ENCODE measurements at places on chromosomes 3 and 15.
A peak's percentile ranks its signal among the peaks of the same experiment; 100 is the strongest.

DNA sequence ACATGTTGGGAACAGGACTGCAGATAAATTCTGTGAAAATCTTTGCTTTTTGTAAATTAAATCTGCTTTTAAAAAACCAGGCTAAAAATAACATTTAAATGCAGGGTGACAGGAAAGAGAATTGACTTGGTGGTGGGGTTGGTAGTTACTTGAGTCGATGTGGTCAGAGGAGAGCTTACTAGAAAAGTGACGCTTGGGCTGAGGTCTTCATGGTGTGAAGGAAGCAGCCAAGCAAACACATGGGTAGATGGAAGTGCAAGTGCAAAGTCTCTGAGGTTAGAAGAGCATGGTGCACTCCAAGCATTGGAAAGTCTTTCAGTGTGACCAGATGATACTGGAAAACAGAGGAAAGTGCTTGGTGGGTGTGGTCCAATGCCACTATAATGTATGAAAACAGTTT lies 86.4 kb upstream of the THBS1 start:
- no peak for DNase-seq

DNA sequence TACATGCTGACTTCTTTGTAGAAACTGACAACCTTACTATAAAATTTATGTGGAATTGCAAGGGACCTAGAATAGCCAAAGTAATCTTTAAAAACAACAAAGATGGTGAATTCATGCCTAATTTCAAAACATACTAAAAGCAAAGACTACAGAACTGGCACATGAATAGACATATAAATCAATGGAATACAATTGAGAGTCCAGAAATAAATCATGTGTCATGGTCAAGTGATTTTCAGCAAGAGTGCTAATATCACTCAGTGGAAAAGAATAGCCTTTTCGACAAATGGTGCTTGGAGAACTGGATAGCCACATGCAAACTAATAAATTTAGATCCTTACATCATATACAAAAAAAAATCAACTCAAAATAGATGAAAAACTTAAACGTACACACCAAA lies 8.7 kb downstream of the IMPG2 start:
- DNase-seq = no peak

DNA sequence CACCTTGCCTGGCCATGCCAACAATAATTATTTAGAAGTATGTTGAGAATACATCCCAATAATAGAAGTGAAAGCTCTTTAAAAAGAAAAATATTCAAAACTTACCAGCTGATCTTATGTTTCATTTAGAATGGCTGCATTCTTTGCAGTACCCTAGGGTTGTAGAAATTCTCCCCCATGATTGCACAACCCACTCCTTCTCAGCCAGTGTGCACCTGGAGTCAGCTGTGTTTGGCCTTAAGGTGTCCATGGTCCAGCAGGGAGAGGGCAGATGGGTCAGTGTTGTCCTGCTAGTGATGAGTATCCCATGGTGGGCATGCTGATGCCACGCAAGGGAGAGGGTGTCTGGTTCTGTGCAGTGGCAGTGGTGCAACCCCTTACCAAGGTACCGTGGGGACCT lies 117.3 kb downstream of the IGF1R start:
- no peak for DNase-seq

- peak; percentile 24 for DNase-seq
Measured at GRCh38 chr3:161558236-161558635, 61.6 kb downstream of the OTOL1 start.

DNA sequence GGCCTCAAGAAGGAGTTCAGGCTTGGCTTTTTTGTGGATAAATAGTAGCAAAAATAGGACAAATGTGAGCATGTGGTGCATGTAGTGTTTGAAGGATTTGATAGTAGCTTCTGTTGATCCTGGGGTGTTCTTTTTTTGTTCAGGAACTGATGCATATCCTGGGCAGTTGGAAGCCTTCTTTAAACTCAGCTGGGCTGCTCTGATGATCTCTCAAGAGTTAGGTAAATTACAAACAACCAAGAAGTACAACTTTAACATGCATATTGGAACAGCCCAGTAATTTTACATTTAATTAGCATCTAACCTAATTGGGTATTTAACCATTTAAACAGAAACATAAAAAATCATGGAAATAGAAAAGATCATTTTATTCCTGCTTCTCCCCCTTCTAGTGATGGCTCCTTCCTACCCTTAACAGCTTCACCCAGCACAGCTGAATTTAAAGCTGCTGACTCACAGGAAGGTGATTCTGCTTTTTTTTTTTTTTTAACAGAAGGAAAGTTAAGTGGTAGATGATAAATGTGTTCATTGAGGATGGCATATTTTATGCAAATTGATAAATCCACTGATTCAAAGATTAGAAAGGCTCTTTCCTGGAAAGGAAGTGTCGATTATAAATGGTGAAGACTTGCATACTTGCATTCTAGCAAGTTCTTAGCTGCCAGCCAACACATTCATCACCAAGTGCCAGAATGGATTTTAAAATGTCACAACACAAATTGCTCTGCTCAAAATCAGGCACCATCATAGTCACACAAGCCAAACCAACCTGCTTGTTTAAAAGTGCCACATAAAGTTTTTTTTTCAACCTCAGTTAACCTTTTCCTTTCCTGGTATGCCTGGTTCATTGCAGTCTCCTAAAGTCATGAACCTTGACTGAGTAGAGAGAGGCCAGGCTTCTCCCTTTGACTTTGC lies 20.0 kb downstream of the SLC35G2 start:
- no peak for DNase-seq

- no peak for DNase-seq
Measured at GRCh38 chr15:26032162-26032846, 169.2 kb upstream of the ATP10A start.

GRCh38 chr3:123353227-123353849 lies 95.6 kb downstream of the ADCY5 start:
- no peak for DNase-seq

- no peak for DNase-seq
Measured at GRCh38 chr3:18424213-18424728, 868 bp downstream of the SATB1 start.

DNA sequence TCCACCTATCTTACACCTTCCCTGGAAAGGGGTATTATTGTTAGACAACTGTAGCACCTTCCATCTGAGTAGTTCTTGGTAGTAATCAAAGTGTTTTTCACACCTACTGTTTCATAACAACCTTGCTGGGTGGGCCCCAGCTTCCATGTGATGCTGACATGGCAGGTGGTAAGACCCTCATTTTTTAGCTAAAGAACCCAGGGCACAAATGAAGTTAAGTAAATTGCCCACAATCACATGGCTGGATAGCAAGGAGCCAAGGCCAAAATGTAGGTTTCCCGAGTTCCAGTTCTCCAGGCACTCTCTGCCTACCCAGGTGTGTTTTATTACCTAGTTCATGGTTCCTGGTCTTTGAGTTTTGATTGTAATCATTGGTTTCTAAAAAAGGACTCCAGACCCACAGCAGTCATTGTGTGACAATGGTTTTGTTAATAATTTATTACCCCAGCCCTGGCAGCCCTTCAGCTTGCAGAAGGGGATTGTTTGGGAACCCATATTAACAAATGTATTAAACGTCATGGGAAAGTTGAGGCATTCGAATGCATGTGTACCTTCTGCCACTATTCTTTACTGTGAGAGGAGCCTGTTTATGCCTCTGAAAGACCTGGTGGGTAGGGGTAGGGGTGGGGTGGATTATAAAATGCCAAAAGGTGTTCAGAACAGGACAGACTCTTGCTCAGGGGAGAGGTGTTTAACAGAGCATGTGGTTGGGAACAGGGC lies 222.2 kb upstream of the BHLHE40 start:
- DNase-seq = no peak

GRCh38 chr3:107368654-107369398 lies 8.4 kb upstream of the CCDC54 start:
- no peak for DNase-seq

DNA sequence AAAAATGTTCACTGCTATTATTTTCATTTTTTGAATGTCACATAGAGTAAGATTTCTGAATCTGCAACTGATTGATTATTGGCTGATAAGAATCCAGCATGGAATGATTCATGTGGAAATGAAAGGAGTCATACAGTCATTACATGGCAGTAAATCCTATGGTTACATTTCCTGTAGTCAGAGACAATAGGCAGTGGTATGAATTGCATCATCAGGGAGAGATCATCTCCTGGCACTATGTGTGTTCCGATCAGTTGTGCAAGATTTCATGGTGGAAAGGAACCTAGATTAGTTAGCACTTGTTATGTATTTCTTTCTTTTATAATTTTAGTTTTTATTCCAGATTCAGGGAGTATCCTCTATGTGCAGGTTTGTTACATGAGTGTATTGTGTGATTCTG lies 38.8 kb downstream of the SLC12A1 start:
- DNase-seq = no peak

DNA sequence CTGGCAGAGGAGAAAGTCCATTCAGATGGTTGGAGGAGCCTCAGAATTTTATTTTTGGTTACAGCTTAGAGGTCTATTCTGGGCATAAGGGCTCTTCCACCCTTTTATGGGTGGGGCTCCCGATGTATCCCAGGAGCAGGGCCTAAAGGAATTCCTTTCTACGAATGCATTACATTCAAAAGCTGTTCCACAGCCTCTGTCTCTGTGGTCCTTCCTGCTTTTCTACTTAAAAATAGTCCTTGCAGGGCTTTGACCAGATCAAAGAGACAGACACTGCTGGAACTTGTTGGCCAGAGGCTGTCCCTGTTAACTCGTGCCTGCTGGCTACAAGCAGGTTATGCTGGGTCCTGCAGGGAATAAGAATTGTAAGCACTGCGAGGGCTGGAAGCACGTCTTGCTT lies 14.4 kb upstream of the NOX5 start:
- no peak for DNase-seq

DNA sequence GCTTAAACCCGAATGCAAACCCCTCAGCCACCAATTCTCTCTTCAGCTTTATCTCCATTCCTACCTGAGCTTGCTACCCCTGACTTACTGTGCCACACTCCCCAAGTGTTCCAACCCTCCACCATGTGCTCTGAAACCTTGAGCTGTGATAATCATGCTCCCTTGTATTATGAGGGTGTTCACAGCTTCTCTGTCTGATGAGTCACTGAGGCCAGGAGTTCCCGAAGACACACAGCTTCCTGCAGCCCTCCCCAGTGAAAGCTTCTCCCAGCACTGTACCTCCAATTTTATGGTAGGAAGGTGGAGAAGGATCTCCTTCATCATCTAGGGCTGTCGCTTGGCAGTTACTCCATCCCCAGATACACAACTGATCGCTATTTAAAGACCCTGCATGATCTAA lies 24.9 kb downstream of the STAC start:
- no peak for DNase-seq

GRCh38 chr3:127967316-127967715 lies 52.3 kb downstream of the KBTBD12 start:
- no peak for DNase-seq

DNA sequence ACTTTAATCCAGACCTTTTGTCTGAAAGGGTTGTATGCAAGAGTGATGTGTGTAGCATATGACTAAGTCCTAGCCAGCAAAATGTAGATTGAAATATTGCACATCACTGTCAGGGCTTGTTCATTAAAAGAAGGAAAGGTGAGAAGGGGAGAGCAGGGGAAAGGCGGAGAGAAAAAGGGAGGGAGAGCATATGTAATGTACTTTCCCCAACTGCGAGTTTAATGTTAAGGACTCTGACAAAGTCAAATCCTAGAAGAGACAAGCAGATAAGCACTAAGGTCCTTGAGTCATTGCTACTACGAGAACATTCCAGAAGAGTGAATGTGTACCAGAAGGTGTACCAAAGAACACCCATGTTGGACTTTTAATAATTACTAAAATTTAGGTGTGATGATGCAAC lies 1336.7 kb downstream of the NSUN3 start:
- DNase-seq = no peak

- no peak for DNase-seq
Measured at GRCh38 chr3:57112206-57112605, 51.7 kb downstream of the SPATA12 start.

- no peak for DNase-seq
Measured at GRCh38 chr3:191966556-191966955, 505.6 kb downstream of the PYDC2 start.

DNA sequence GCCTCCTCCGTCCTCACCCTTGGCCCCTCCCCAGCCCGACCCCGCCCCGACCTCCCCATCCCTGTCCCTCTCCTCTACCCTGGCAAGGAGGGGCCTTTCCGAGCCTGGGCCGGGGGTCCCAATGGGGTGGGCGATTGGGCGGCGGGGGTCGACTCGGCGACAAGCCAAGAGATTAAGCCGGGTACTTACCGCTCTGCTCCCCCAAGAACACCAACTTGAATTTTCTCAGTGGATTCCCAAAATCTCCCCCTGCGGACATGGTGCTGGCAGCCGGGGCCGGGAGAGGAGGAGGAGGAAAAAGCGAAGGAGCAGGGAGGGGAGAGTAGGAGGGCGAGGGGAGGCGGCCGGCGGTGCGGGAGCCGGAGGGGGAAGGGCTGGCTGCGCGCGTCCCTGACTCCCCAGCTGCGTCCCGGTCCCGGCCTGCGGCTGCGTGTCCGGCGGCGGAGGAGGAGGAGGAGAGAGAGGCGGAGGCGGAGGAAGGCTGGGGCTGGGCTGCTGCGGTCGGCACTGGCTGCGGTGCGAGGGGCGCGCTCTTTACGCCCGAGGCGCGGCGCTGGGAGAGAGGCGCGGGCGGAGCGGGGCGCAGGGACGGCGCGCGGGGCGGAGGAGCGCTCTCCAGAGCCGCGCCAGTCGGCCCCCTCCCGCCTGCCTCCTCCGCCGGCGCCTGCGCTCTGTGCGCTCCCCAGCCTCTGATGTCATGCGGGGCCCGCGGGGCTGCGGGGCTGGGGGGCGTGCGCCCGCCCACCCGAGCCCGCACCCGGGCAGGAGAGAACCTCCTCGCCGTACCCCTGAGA lies at the start of gene RAB6B:
TSS of gene RAB6B (minus strand) at position 675 of the 794 bp plus-strand sequence. CDS start at position 259, 416 bp downstream.
- no peak for DNase-seq

DNA sequence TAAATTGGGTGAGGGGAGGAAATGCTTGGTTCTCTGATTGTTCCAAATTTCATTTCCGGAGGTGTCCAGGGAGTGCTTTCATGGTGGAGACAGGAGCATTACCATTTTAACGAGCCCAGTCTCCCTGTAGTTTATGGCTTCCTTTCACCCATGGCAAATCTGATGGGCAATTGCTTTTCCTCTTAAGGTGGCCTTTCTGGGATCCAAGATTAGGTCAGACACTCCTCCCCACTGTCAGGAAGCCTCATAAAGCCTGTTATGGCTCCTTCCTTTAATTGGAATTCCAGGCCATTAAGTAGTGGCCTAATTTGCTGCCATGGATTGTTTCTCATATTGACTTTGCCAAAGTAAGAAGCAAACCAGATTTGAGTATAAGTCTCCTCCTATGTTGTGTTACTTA lies 157.8 kb downstream of the PDCD6IP start:
- no peak for DNase-seq

Data from NCI-H2029 treated with DMSO at 0.1 percent for 48 hours (cell line).